ENCODE measurements at places on chromosomes 5 and 9. TPM values are rescaled to one million over a fixed set of nuclear protein-coding genes. Genes with fewer than 3 reads are reported as not detected.

DNA sequence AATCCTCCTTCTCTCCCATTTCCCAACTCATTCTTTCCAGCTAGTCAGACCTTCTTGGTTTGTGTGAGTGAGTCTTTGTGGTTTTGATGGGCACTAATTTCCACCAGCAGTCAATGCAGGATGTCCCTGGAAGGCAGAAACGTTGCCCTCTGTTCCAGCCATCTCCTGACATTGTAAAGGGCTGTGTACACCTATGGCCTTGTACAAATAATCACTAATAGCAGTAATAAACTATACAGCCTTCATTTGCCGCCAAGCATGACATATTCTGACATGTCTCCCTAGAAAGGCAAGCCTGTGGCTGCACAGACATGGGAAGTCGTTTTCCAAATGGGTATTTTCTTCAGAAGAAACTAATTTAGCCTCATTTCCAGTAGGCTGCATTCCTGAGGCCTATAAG, 18.4 kb upstream of the DENND1A start:
- DNase-seq: no peak

- no peak for DNase-seq
Measured at GRCh38 chr9:128498911-128499310, 5.6 kb upstream of the GLE1 start.

DNA sequence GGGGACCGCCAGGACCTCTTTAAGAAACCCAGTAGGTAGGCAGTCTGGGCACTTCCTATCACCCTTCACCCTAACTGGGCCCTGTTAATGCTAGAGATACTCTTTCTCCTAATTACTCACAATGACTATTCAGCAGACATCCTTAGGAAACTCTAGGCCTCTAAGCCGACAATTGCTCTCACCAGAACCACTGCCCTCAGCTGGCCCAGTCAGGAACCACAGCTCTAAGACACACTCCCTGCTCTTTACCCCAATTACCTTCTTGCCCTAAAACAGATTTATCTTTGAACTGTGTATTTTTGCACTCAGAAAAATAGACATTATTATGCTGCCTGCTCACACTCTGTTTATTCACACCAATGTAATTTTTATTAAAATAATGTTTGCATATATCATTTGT, 432.6 kb upstream of the SLC30A5 start:
- DNase-seq: no peak

- DNase-seq: no peak
Measured at GRCh38 chr9:6356441-6356840, 28.3 kb downstream of the TPD52L3 start.

DNA sequence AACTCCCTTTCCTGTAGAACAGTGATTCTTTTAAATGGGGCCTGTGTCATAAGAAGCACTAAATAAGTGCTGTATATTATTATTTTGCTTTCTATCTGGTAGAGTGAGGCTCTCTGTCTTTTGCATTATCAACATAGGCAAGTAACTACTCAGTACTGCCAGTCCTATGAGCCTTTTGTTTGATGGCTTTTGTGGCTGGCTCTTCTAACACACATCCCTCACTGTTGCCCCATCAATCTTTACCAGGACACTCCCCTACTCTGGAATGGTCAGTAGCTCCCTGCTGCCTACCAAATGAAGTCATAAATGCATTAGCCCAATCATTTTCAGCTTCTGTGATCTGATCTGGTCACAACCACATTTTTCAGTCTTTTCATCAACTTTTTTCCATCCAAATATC, 137.6 kb downstream of the INSYN2B start:
- DNase-seq: no peak

DNA sequence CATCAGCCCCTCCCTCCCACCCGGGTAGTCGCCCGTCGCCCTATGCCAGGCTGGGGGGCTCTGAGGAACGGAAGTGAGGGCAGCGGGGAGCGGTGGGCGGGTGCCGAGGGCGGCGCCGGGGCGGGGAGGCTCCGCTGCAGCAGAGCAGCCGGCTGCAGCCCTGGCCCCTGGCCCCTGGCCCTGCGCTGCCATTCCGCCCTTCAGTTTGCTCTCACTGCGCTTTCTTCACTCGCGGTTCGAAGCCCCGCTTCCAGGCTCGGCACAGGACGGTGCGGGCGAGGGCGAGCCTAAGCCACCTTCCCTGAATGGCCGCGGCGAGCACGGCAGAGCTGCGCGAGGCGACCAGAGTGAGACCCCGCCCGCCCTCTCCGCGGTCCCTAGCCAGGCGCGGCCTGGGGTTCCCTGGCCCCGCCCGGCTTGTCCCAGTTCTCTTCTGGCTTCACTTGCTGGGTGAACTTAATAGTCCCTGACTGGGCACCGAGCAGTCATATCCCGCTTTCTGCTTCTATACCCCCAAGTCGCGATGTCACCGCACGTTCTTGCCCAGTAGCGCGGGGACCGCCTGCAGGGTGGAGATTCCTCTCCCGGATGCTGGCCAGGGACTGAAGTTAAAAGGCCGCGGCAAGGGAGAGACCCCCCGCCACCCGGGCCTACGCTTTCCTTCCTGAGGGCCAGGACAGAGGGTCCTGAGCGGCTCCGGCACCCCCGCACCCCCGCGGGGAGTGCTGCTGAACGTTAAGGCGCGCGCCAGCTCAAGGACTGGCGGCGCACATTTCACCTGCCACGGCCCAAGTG, 623 bp upstream of the TRIM36 start:
- DNase-seq: no peak

- DNase-seq: peak; percentile 66
Measured at GRCh38 chr9:131714161-131714646, 25.7 kb downstream of the RAPGEF1 start.

DNA sequence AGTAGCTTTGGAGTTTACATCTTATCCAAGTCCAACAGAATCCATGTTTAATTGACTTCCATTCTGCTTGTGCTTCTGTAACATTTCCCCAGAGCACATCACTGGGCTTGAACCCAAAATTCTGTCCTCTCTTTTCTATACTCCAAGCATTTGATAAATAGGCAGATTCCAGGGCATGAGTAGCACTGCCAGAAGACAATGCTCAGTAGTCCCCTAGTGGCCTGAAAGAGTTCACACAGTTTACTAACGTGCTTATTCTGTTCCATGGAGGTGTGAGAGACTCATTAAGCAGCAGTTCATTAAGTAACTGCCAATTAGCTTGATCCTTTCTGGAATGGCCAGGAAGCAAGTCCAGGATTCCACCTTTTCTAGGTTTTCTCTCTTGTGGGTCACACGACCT, 9.4 kb upstream of the GABRA6 start:
- no peak for DNase-seq

- no peak for DNase-seq
Measured at GRCh38 chr5:124394700-124395245, 351.7 kb downstream of the ZNF608 start.

GRCh38 chr5:175478008-175478383, 364 bp upstream of the SFXN1 start:
- DNase-seq: no peak

DNA sequence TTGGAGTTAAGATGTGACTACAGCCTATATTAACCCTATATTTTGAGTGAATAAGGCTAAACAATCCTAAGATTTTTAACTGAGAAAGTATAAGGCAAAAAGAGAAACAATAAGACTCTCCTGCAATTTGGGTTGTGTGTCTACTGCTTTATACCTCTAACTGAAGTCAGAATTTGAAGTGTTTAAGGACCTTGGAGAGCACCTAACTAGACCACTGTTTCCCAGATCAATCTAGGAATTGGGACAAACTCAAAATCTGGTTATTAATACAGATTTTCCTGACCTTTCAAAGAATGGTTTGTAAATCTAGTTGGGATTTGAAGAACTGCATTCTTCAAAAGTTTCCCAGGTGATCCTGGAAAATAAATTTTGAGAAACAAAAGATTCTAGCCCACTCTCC, 42.1 kb downstream of the GABRA1 start:
- no peak for DNase-seq

GRCh38 chr9:16453390-16453789, 417.1 kb downstream of the BNC2 start:
- DNase-seq: no peak

GRCh38 chr5:54516051-54516655, 1.4 kb upstream of the SNX18 start:
- no peak for DNase-seq

GRCh38 chr9:27384262-27385014, 87.5 kb upstream of the EQTN start:
- DNase-seq: no peak

- DNase-seq: no peak
Measured at GRCh38 chr5:35847961-35848360, 8.7 kb upstream of the IL7R start.

GRCh38 chr5:151682751-151683331, 3.9 kb downstream of the SPARC start:
- DNase-seq: no peak

- DNase-seq: no peak
Measured at GRCh38 chr9:129944506-129945116, 98.4 kb downstream of the FNBP1 start.

DNA sequence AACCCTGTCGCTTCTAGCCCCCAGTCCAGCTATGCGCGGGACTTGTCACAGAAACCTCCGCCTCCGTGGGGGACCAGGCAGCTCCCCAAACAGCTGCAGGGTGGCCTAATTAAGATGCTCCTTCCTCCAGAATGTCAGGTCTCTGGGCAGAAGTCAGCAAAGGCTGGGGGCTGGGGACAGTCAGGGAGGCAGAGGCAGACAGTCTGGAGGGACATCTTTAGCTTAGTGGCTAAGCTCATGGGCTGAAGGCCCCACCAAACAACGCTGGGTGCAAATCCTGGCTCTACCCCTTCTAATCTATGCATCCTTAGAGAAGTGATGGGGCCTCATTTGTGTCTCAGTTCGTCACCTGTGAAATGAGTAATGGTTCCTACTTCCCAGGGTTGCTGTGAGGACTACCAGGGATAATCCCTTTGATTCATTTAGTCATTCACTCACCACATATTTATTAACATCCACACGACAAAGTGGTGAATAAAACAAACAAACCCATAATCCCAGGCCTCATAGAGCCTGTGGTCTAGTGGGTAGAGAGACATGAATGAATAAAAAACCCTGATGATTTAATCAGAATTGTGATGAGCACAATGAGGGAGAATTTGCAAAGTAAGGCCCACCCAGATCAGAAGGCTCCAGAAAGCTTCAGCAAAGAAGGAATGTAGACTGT, 20.2 kb upstream of the MED27 start:
- no peak for DNase-seq

DNA sequence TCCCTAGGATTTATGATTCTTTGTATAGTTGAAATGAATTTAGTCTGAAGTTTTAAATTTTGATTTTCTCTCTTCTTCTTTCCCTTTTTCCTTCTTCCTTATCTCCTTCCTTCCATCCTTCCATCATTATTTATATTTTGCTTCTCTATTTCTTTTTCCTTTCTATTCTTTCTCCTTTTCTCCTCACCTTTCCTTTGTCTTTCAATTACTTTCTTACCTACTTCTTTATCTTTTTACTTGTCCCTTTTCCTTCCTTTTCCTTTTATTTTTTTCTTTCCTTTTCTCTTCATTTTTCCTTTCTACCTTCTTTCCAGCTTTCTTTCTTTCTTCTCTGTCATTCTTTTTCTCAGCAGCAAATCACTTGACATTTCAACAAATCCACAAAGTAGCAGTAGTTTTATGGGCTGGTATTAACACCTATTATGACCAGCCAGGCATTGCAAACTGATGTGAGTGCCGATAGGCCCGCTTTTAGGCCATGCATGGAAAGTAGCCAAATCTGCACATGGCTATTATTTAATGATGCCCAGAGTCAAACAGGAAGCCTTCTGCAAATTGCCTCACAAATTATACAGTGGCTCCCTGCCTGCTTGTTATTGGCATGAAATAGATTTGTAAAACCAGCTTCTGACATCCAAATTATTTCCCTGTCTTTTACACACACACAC, 37.1 kb upstream of the NR3C1 start:
- DNase-seq: no peak

DNA sequence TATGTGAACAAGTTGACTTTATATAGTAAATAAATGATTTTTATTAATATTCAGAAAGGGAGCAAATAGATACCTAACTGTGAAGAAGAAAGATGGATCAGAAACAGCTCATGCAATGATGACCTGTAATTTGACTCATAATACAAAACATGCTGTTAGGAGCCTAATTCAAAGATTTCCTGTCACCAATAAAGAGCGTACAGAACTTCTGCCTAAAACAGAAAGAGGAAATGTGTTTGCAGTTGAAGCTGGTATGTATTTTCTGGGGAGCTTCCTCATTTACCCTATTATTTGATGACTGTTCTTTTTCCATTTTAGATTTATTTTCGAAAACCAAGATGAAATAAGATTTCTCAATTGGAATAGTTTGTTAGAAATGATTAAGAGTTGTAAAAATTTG, 11.4 kb downstream of the YTHDC2 start:
- DNase-seq: no peak

GRCh38 chr5:125703616-125704015, 719.6 kb upstream of the GRAMD2B start:
- no peak for DNase-seq

DNA sequence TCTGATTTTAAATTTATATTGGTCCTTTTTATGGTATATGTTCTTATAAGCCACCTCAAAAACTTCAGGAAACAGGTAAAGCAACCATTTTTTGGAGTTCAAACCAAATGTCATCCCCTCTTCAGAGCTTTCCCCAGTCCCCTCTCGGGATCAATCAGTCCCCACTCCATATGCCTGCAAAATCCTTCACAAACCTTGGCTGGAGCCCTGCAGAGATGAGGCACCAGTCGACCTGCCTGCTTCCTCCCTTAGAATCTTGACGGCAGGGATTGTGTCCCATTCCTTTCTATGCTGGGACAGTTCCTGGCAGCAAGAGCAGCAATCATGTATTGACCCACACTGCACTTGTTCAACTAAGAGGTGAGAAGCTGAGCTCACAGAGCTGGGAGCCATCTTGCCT, 22.6 kb downstream of the B4GALT1 start:
- DNase-seq: no peak

- no peak for DNase-seq
Measured at GRCh38 chr9:69546265-69546664, 125.9 kb downstream of the APBA1 start.

DNA sequence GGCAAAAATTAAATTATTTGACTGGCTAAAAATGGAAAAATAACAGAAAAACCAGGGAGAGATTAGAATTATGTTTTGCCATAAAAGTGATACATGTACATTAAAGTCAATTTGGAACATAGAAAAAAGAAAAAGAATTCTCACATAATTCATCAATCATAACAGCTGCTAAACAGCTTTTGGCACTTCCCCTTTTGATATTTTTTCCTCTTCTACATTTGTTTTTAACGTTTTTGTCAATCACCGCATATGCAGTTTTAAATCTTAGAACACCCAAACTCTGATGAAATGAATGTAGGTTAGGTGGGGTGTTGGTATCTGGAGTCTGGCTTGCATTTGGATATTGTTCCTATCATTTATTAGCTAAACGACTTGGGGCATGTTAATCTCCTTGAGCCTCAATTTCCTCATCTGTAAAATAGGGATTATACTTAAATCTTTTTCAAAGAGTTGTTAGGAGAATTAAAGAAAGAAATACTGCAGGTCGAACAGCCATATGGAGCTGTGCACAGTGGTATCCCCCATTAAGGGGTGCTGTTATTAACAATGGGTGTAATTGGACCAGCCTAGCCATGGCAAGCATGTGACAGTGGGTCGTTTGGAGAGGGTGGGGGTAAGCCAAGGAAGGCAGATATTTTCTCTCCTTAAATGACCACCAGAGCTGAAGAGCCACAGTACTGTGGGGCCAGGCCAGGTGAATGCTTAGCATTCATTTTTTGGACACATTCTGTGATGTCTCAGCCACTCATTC, 22.6 kb downstream of the NPR3 start:
- DNase-seq: no peak

The FOXD4L3 gene
- total RNA-seq: not detected

The BTNL3 gene
- not detected for total RNA-seq

The DOLPP1 gene
- total RNA-seq: 5.8 TPM

The CDX1 gene
- total RNA-seq: 0.29 TPM

The FBXO10 gene
- total RNA-seq: 7.5 TPM

The ITGA2 gene
- 10.7 TPM for total RNA-seq

The KLHL3 gene
- total RNA-seq: 27.0 TPM

The NUP214 gene
- total RNA-seq: 22.1 TPM

The C9orf85 gene
- 5.4 TPM for total RNA-seq

Data from heart left ventricle (tissue), 16 donors.